ENCODE measurements at places on chromosomes 1 and 21.
A peak's percentile ranks its signal among the peaks of the same experiment; 100 is the strongest.

- no peak for DNase-seq
Measured at GRCh38 chr1:17795836-17796645, 40.9 kb downstream of the ACTL8 start.

DNA sequence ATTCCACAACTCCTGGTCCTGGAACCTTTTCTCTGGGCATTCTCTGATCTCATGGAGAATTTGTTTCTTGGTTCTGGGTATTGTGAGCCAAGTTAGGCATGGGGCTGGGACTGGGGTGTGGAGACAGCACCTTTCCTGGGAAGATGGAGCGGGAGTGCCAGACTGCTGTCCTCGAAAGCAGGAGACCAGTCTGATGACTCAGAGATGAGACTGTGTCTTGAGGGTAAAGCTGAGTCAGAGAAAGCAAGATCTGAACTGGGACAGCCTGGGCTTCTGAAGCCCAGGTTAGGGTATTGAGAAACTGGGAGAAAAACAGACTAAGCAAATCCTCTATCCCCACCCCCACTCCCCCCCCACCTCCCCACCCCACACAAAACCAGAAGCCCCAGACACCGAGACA is 2.2 kb upstream of the KANK4 start:
- DNase-seq = no peak

GRCh38 chr1:223087291-223088255 is 55.5 kb downstream of the TLR5 start:
- DNase-seq = no peak

DNA sequence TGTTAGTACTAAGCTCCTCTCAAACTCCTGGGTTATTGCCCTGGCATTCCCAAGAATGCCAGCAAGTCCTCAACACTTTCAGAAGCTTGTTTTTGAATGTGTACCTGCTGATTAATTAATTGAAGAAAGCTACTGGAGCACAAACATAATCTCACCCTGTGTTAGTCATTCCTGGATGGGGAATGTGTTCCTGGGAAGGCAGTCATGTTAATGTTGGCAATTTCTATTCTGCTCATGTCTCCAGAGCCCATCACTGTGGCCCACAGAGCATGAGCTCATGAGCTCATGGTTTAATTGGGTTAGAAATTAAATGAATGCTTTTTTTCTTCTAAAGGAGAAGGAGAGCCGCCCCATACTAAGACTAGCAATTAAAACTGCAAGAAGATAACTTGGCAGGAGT is 31.9 kb upstream of the KCNA3 start:
- no peak for DNase-seq

DNA sequence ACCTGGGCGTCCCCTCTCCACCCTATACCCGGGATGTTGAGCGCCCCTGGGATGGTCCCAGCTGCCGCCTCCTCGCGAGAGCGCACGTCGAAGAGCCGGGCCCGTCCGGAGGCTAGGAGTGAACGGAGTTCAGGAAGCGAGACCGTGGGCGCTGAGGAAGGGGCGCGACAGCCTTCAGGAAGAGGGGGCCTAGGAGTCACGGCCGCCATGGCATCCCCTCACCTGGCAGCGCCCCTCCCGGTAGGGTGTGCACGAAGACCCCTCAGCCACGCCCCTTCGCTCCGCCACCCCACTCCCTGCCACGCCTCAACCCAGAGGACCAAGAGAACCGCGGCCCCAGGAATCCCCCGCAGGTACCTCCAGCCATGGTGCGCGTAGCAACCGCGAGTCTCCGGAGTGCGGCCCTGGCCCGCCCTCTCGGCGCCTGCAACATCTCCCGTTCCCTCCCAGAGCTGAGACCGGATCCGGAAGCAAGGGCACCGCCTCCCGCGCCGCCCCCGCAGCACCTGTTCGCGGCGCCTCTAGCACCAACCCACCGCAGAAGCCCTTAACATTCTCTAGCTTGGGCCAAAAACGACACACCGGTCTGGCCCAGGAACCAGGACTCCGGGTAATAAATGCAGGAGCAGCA is at the start of gene TSTD1:
TSTD1 (minus strand) TSS at position 442 of the 631 bp plus-strand sequence; CDS start at position 367, 75 bp downstream.
- DNase-seq = peak; percentile 85

DNA sequence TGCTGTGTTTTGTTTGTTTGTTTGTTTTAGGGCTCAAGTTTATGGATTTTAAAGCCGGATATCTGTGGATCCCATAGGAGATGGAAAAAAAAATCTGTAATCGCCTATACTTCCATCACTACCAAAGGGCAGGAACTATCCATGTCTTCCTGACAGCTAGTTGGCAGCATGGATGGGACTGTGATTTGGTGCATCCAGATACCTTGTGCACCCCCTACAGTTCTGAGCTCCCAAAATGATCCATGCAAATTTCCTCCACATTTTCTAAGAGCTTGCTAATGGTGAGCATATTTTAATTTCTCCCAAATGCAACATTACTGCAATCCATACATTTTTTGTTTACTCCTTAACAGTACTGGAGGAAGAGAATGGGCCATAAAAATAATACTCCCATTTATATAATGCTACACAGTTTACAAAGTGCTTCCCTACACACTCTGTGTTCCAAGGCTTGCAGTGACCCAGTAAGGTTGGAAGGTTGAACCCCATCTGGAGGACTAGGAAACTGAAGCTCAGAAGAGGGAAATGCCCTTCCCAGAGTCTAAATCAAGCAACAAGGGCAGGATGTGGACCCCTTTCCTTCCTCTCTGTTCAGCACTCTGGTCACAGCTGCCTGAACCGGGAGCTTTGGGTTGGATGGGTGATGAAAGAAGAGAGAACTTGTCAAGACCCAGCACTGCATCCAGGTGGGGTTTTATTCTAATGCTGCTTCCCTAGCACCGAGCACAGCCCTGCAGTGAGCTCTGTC is 48.0 kb downstream of the CAPN8 start:
- no peak for DNase-seq

- DNase-seq = no peak
Measured at GRCh38 chr1:164058198-164058597, 500.8 kb upstream of the PBX1 start.

DNA sequence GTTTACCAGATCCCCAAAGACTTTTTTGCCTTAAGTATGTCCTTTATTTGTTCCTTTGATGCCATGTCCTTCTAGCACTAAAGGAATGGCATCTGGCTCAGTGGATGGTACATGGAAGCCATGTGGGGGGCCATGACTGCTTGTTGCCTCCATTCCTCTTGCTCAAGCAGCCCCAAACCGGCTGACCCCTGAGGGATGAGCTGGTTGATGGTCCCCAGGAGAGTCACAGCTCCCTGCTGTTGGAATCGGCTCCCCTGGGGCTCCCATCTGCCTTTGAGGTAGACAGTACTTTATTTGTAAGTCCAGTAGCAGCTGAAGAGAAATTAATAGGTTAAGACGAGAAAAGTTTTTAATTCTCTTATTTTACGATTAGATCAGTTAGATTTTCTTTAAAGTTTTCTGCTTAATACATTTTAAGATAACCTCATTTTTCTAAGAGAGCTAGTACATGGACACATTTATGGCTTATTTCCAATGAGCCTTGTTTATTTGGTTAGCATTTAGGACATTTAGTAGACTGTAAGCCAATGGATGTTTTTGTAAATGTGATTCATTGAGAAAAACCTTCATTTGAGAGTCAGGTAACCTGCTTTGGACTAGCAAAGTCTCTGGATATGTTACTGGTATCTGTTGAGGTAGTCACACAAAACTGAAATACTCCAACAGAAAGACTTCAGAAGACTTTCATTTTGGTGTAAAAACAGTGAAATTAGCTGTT is 88.2 kb downstream of the CAMTA1 start:
- no peak for DNase-seq

GRCh38 chr1:207997486-207998268 is 86.8 kb upstream of the CD34 start:
- no peak for DNase-seq

GRCh38 chr1:94737124-94737998 is 82.8 kb upstream of the SLC44A3 start:
- no peak for DNase-seq

GRCh38 chr1:31422505-31423319 is 9.7 kb downstream of the SERINC2 start:
- peak; percentile 75 for DNase-seq

- no peak for DNase-seq
Measured at GRCh38 chr1:175095978-175096607, 28.5 kb downstream of the TNN start.

GRCh38 chr1:20448671-20449071 is 37.3 kb downstream of the CAMK2N1 start:
- no peak for DNase-seq

GRCh38 chr1:37813529-37814145 is 5.6 kb upstream of the YRDC start:
- DNase-seq = no peak

DNA sequence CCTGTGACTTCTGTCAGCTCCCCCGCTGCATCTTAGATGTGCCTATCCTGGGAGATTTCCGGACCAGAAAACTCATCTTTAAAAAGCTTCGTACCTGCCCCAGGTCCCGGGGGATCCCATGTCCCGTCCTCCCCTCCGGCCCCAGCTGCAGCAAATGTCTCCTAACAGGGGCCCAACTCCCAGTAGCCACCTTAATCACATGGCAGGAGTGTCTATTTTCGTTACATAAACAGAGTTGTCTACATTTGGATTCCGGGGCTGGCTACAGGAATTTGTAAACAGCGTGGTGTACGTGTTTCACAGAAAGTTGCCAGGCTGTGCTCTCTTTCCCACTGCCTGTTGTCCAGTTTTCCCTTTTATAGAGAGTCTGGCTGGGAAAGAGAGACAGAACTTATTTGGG is 17.9 kb upstream of the KCNE2 start:
- DNase-seq = no peak
